ENCODE measurements at places on chromosomes 7 and 10.

- DNase-seq = no peak
Measured at GRCh38 chr10:119497243-119497642, 45.3 kb downstream of the RGS10 start.

DNA sequence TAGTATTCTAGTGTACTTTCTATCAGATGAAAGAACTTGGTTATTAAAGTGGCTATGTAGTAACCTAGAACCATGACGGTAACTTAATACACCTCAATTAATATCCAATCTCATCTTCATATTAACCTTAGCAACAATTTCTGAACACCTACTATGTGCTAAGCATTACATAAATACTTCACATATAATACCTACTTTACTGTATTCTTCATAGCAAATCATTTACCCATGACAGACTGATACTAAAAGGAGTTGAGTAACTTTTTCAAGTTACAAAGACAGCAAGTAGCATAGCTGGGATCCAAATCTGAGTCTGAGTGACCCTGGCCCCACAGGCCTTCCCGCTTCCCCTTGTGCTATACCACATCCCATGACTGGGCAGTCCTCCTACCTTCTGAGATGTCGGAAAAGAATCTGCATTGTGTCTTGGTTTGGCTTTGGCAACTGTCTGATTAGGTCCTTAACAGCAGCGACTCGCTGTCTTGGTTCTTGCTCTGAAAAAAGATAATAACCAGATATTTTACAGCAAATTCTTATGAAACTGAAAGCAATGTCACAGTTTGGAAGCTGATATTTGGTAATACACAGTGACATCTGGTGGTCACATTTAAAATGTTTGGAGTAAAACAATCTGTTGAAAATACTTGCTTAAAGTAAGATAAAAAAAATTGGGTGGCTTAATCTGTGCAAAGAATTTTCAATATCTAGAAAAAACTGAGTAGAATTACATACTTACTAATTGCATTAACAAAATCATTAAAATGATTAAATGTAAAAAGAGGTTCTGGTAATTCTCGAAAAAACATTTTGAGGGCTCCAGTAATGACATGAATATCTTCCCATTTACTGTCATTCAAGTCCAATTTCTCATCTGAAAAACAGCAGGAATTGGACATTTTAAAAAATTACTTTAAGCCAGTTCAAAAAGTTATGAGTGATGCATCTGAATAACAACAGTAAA, 120.1 kb downstream of the ARHGAP12 start:
- peak; percentile 2 for DNase-seq

GRCh38 chr7:23212841-23213240, 31.0 kb downstream of the NUP42 start:
- no peak for DNase-seq

- no peak for DNase-seq
Measured at GRCh38 chr7:137753948-137754851, 92.6 kb downstream of the DGKI start.

DNA sequence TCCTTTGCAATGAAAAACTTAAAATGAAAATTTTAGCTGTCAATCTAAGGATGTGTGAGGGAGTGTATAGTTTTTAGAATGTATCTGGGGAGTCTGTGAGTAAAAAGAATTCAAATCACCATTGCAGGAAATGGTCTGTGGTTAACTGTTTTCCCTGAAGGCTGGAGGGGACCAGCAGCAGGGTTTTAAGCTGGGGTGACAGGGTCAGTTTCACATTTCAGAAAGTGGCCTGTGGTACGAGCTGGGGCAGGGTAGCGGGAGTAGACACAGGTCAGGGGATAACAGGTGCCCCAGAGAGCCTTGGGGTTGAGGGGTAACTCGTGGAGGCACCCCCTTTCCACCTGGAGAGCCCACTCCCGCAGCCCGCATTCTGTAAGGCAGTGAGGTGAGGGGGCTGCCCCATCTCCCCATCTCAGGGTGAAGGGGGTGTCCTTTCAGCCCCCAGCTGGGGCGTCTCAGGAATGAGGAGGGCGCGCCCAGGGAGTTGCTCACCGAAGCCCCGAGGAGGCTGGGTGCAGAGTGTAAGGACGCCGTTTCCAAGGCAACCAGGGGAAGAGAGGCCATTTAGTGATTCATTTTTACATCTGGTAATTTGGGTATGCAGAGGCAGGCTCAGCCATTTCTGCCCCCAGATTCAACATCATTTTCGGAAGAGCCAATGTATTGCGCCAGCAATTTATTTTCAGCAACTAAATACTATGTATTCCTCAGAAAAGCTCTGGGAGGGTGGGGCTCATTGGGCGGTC, 168.9 kb downstream of the SLIT1 start:
- no peak for DNase-seq

DNA sequence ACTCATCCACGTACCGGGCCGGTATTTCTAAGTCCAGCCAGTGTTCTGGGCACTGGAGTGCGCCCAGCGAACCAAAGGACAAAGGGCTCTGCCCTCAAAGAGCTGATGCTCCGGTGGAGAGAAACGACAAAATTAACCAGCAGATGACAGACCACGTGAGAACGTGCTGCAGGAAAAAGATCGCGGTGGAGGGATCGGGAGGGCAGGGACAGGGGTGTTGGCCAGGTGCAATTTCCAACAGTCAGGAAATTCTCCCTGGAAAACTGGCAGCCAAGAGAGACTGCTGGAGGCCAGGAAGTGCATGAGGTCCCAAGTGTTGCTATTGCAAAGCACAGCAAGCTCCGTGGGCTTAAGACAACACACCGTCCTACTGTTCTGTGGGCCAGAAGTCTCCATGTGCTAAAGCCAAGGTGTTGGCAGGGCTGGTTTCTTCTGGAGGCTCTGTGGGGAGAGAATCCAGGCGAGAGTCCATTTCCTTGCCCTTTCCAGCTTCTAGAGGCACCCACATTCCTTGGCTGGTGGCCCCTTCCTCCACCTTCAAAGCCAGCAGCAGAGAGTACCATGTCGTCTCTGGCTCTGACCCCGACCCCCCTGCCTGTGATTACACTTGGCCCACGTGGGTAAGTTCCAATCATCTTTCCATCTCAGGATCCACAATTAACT, 21.3 kb upstream of the AMZ1 start:
- no peak for DNase-seq

DNA sequence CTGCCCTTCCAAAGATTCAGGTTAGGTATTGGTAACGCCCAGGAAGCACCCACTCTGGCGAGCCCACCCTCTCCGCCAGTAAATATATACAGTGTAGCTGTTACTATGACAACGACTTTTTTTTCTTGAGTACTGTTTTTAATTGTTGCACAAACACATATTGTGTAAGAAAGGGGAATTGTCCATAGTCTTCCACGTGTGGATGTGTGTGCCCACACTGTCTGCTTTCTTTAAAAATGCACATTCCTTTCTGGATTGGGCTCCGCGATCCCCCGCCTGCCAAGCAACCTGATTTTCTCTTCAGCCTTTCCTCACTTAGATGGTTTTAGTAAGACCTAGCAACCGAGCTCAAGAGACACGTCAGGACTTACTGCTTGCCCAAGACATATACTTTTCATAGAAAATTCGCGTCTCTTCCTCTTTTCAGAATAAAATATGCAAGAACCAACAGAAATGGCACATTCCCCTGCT, 247.8 kb downstream of the EBF3 start:
- DNase-seq = no peak

DNA sequence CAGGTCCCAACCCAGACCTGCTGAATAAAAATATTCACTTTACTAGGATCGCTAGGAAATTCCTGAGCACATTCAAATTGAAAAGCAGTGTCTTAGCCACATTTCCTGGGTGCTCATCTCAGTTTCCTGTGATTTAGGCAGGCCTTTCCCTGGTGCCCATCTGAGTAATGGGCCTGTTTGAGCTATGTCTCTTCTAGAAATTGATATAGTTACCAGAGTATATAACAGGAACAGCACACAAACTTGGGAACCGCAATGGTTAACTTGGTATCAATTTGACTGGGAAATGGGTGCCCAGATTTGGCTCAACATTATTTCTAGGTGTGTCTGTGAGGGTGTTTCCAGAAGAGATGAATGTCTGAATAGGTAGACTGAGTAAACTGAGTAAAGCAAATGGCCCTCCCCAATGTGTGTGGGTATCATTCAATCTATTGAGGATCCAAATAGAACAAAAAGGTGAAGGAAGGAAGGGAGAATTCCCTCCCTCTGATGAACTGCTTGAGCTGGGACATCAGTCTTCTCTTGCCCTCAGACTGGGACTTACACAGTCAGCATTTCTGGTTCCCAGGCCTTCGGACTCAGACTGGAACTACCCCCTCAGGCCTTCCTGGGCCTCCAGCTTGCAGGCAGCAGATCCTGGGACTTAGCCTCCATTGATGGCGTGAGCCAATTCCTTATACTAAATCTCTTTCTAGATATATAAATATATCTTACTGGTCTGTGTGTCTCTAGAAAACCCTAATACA, 99.1 kb downstream of the CCDC71L start:
- no peak for DNase-seq

- no peak for DNase-seq
Measured at GRCh38 chr7:127995881-127996215, 35.4 kb downstream of the LRRC4 start.

GRCh38 chr10:33487014-33487776, 152.7 kb upstream of the NRP1 start:
- no peak for DNase-seq

DNA sequence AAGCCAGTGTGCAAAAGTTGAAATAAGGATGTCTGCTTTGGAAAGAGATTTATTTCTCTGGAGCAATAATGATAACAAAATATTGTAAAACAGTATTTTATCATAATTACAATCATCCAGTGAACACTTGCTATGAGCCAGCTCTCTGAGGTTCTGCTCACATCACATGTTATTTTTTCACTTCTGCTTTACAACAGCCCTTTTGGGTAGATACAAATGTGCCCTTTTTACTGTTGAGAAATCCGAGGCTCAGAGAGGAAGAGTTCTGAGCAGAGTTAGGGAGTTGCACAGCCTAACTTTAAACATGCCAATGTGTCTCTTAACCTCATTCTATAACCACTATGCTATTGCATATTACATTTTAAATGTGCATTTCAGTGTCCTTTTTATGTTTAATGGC, 232.6 kb upstream of the CDC14C start:
- no peak for DNase-seq

- no peak for DNase-seq
Measured at GRCh38 chr10:28442403-28442802, 90.5 kb upstream of the WAC start.

GRCh38 chr10:71283876-71284275, 35.2 kb upstream of the SLC29A3 start:
- DNase-seq = no peak

GRCh38 chr10:129626309-129626708, 159.3 kb downstream of the MGMT start:
- DNase-seq = no peak

GRCh38 chr10:635088-635861, 54.2 kb downstream of the DIP2C start:
- no peak for DNase-seq

GRCh38 chr7:143250822-143251221, 12.4 kb upstream of the GSTK1 start:
- no peak for DNase-seq

DNA sequence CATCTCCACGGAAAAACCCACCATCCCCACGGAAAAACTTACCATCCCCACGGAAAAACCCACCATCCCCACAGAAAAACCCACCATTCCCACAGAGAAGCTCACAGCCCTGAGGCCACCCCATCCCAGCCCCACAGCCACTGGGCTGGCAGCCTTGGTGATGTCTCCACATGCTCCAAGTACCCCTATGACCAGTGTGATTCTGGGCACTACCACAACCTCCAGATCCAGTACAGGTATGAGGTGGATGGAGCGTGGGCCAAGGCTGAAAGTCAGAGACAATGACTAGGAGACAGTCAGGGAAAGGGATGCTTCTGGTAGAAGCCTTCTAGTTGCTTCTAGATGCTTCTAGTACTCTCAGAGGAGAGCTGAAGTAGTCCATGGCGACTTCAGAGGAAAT, 19.6 kb downstream of the ZAN start:
- no peak for DNase-seq

DNA sequence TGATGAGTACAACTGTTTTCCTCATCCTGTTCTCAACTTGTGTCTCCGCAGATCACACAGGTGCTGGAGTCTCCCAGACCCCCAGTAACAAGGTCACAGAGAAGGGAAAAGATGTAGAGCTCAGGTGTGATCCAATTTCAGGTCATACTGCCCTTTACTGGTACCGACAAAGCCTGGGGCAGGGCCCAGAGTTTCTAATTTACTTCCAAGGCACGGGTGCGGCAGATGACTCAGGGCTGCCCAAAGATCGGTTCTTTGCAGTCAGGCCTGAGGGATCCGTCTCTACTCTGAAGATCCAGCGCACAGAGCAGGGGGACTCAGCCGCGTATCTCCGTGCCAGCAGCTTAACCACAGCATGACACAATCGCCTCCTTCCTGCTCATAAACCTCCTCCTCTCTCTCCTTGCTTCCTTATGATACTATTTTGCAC, 126.7 kb upstream of the PRSS58 start:
- no peak for DNase-seq

DNA sequence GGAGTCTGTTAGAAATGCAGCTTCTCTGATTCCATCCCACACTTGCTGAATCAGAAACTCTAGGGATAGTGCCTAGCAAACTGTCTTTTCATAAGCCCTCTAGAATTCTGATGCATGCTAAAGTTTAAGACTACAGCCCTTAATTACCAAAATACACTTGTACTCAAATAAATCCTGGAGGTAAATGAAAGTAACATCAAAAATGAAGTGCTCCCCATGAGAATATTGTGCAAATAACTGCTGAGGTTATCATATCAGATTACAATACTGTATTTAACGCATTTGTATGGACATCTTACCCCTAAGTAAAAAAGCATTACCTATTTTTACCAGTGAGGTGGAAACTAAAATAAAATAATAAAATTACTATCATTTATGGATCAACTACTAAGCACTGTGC, 104.7 kb downstream of the CHCHD3 start:
- DNase-seq = no peak

Measured in activated CD4-positive, alpha-beta T cell treated with anti-CD3 and anti-CD28 coated beads, Interleukin-2, amount 50 U/mL, for 24 hours (primary cell).